ENCODE measurements at places on chromosomes 1 and 21. TPM values are rescaled to one million over a fixed set of nuclear protein-coding genes. Genes with fewer than 3 reads are reported as not detected.

The CD55 gene
- total RNA-seq = 1,455 TPM

The RNF19B gene
- 11.6 TPM for total RNA-seq

GRCh38 chr1:23977854-23978191 lies 2.3 kb downstream of the SRSF10 start:
- DNase-seq = no peak

DNA sequence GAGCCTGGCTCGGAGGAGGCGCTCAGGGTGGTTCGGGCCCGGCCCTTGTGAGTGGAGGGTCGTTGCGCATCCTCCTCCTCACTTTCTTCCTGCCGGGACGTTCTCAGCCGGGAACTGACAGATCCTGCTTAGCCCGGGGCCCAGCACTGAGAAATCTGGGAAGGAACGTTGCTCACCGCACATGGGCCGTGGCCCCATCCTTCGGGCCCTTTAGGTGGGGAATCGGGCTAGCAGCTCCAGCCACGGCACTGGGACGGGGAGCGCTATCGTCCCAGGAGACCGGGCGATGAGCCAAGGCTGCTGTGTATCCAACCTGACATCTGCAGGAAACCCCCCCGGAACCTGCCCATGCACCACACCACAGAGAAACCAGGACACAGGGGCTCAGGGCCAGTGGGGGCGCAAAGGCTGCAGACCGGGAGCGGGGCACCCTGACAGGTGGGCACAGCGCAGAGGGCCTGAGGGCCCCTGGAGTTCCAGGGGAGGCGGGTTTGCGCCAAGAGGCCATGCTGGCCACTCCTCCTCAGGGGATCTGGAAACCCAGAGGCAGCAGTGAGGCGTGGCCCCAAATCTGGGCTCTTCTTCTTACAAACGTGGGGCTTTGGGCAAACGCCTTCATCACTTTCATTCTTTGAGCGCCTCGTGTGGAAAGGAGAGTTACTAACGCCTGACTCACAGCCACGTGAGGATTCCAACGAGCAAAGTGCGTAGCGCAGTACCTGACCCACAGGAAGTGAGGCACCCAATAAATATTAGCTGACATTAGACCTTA lies at the start of gene SH2D5:
TSS of gene SH2D5 (minus strand) at position 116 of the 772 bp plus-strand sequence. CDS start 4,659 bp downstream, outside the sequence.
- DNase-seq = peak; percentile 80

DNA sequence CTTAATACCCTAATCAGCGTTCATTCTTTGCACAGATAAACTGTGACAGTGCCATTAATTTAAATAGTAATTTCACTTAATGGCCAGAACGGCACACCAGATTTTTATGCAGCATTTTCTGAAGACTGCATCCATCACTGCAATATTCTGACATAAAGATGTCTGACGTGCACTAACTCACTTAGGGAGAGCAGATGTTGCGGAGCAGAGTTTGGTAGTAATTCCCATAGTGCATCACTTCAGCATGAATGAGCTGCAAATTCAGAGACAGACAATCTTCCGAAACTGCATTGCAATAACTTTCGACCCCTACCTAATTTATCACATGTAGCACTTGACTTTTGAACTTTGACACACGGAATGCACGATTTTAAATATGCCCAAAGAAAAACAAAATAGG lies 225.3 kb downstream of the KCTD3 start:
- DNase-seq = no peak

DNA sequence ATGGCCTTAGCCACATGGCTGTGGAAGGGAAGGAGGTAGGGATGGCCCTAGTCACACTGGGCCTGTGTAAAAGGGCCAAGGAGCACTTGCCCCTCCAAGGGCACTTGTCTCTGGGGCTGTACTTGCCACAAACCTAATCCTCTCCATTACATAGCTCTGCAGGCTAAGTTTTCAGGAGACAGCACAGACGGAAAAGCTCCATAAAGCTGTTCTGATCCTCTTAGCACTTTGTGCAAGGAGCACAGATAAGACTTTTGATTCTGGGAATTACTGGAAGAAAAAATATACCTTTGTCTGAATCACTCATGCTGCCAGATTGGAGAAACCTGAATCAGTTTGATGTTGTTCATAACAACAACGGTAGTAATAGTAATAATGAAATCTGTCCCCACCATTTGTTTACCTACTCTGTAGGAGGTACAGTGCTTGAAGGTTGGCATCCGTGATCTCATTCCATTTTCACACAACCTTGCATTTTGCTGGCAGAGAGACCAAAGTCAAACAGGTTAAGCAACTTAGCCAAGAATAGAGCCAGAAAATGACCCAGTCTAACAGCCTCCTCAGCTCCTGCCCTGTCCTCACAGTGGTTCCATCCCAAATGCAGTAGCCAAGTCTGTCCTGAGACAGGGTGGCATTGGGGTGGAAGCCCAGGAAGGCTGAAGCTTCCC lies 207.1 kb downstream of the ROR1 start:
- no peak for DNase-seq

DNA sequence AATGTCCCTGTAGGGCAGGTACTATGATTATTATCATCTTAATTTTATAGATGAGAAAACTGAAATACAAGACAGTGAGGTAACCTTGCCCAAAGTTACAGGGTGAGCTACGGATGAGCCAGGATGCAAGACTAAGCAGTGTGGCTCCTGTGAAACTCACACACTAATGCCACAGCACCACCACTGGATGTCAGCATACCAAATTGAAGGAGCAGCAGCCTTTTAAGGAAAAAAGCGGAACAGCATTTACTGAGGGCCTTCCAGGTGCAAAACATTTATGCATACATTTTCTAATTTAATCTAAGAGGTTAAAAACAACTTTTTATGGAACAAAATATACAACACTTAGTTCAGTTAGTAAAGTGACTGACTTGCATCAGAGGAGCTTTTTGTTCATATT lies 41.7 kb downstream of the SEC16B start:
- no peak for DNase-seq

- DNase-seq = no peak
Observed at GRCh38 chr1:206448471-206448870, 21.8 kb upstream of the IKBKE start.

- DNase-seq = no peak
Observed at GRCh38 chr1:167152192-167152876, 58.5 kb downstream of the STYXL2 start.

DNA sequence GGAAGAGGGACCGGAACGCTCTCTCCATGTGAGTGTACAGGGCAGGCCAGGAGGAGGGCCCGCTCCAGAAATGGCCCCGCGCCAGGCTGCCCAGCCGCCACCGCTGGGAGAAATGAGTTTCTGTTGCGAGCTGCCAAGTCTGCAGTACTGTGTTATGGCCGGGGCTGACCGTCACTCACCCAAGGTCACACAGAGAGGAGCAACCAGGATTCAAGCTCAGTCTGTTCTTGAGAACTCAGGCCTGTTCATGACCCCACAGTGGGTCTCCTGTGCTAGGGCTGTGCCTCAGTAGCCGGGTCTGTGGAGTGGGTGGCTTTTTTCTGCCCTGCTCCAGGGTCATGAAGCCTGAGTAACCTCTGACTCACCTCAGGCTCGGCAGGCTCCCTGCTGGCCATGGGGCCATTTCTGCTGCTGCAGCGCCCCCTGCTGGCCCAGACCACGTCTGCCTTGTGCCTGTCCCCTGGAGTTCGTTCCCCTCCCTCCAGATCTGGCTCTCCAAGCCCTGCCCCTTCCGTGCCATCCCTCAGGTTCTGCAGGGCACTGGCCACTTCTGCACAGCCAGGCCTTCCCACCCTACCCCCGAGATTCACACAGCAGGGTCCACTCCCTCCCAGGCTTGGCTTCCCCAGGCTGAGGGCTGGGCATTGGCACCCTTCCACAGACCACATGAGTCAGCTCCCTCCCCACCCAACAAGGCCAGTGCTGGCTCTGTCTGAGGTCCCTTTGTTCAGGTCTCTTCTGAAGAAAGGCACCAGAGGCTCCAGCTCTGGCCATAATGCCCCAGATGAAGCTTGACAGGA lies 51.8 kb downstream of the EDN2 start:
- peak; percentile 78 for DNase-seq

DNA sequence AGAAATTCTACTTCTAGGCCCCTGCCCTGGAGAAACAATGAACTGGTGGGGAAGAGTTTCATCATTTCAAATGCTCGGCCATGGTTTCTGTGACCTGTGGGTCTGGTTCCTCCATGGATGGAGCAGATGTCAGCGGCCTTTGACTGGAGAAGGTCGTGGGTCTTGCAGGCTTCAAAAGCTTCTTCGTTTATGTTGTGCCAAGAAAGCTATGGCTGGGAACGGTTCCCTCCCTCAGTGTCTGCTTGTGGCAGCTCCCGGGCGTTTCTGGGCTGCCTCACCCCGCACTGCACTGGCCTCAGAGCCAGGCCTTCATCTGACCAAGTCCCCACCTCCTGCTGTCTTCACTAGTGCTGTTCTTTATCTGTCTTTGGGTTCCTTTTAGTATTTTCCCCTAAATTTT lies 46.4 kb upstream of the POFUT2 start:
- DNase-seq = no peak

GRCh38 chr1:228872080-228872479 lies 136.8 kb downstream of the RHOU start:
- DNase-seq = no peak

DNA sequence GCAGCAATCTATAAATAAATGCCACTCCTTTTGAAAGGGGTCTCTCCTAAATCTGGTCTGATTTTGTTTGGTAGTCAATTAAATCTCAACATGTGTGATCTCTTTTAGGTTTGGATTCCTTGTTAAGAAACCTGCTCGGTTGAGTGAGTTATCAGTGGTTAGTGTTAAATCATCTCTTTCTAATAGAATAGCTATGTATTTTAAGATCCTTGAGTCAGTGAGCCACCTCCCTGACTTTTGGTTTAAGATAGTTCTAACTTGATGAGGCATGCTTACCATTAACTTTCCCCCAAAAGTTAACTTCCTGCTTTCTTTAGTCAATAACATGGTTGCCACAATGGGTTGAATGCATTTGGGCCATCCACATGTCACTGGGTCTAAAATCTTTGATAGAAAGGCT lies 93.1 kb upstream of the OLFM3 start:
- no peak for DNase-seq

- no peak for DNase-seq
Observed at GRCh38 chr1:204171751-204172178, 5.6 kb upstream of the REN start.
